Astrocyte (in vitro differentiated cells and primary cell): ENCODE measurements at places on chromosomes 5 and 9.

GRCh38 chr5:79689541-79690466 is at the start of gene CMYA5:
Gene CMYA5 (plus strand): TSS chr5:79689836. CDS start chr5:79689908, 72 bp downstream.
- no peak for DNase-seq

DNA sequence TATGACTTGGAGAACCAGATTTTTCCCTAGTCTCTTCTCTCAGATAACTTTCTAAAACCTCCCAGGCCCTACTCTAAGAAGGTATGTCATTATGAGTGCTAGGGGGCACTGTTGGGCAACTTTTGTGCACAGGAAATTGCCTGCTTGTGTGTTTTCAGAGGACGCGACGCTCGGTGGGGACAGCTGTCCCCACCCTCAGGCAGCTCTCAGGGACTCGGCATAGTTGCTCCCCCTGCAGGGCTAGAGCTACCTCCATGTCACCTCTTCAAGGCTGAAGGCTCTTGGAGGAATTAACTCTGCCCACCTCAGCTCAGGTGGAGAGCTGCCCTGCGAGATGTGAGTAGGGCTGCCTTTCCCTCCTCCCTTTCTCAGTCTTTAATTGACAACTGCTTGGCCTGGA is 10.2 kb upstream of the TIFAB start:
- peak; percentile 14 for DNase-seq

DNA sequence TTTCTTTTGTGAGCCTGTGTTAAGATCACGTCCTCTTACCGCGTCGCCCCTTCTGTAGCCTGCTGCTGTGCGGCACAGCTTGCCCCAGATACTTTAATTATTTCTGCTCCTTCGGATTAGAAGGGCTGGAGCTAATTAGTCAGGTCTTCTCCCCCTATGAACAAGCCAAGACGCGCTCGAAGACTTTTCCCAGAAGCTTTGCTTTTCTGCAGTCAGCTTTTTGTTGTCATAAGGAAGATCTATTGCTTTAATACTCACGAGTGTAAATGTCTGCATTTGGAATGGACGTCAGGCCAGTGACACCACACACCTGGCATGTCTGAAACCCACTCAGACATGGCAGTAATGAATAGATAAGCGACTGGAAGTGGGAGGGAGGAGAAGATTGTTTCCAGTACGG is 37.0 kb downstream of the PRUNE2 start:
- peak; percentile 51 for DNase-seq

- DNase-seq, result peak; percentile 52
Measured at GRCh38 chr5:174608631-174609097, 115.7 kb upstream of the MSX2 start.

DNA sequence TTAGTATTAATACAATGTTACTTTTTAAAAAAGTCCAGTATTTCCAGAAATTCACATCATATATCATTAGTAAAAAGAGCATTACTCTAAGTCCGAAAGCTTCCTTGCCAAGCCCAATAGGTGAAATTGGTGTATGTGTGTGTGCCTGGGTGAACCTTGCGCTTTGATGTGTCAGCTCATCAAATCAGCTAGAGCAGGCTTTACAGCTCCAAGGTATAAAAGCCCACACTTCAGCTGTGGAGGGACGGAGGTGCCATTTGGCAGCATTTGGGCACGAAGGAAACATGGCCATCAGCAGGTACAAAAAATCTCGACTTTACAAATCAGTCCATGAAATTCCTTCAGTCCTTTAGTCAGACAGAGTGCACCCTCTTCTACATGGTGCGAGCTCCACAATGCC is 76.5 kb upstream of the IL7R start:
- DNase-seq, result no peak

DNA sequence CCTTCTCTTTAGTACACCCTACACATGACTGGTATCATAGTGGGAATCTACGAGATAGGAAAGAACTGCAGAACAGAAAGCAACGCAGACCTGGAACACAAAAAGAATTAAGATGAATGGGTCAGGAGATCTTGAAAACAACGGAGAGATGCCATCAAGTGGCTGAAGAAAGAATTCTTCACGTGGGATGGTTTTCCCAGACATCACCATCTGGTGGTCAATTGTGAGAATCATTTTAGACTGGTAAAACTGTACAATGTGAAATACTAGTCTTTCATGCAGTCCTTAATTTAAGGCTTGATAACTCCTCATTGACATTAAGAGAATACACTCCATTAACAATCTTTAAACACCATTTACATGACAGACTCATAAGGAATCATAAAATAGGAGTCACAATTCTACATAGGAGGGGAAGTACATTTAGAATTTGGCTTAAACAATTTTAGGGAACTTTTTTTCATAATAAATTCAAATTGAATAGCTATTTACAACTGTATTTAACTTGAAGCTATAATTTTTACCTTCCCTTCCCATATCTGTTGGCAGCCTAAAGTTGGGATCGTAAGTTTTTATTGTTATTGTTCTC is 128.4 kb upstream of the TRPM3 start:
- peak; percentile 47 for DNase-seq

DNA sequence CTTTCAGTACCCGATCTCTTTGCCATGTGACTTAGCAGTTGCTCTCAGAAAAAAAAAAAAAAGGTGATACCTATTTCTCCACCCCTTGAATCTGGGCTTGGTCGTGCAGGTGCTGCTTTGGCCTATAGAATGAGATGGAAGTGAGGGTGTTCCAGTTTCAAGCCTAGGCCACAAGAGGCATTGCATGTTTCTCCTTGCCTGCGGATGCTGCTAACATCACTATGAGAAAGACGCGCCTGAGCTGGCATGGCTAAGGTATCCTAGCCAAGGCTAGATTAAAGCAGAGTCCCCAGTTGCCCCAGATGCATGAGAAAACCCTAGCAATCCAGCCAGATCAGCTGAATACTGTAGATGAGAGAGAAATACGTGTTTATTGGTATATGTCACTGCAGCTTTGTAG is 14.7 kb upstream of the CSF1R start:
- no peak for DNase-seq

GRCh38 chr5:57302643-57303042 is 128.8 kb downstream of the GPBP1 start:
- peak; percentile 49 for DNase-seq

- no peak for DNase-seq
Measured at GRCh38 chr9:127877566-127877998, at the start of gene AK1. Gene AK1 (minus strand): TSS chr9:127877675. CDS start chr9:127874617, 3,058 bp downstream.

- DNase-seq, result peak; percentile 15
Measured at GRCh38 chr5:75668977-75669689, 48.1 kb downstream of the POC5 start.

DNA sequence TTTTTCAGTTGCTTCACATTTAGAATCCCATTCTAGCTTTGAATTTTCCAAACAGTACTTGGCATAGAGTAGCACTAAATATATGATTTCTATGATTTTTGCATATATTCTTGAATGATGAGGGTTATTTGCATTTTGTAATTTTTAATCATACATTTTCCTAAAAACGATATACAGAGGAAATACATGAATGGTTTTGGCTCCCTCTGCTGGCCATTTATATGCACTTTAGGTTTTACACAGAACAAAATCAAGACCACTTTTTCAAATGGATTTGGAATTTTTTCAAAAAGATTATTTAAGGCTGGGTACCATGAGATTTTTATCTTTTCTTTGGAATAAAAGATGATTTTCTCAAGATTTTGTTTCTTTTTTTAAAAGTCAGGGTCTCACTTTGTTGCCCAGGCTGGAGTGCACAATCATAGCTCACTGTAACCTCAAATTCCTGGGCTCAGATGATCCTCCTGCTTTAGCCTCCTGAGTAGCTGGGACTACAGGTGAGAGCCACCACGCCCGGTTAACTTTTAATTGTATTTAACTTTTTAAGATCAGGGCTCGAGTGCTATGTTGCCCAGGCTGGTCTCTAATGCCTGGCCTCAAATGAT is 16.7 kb upstream of the COMMD10 start:
- DNase-seq, result peak; percentile 26

DNA sequence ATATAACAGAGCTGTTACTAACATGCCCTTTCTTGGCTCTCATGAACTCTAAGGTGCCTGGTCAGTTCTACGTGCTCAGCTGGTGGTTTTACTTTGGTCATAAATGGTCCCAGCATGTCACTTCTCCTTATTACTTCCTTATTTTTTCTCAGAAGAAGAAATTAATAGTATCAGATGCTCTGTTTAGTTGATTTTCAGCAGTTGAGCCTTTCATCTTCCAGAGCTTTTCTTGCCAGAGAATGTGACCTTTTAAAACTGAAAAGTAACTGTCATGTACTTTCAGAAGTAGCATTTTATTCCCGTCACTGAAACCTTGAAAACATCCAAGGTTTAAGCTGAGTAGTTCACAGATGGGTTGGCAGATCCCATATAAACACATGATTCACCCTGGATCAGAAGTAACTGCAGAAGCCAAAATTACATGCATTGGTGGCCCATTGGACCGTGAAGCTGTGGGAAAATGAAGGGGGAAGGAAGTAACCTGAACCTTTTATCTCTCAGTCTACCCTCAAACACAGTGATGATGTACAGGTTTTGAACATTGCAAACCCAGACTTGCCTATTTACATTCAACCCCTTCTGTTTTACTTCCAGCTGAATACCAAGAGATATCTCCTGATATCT is 50.5 kb downstream of the HACD4 start:
- DNase-seq, result peak; percentile 93

- DNase-seq, result no peak
Measured at GRCh38 chr9:36082931-36083330, 46.2 kb downstream of the RECK start.

- DNase-seq, result no peak
Measured at GRCh38 chr9:127505396-127506116, 54.2 kb downstream of the LRSAM1 start.

DNA sequence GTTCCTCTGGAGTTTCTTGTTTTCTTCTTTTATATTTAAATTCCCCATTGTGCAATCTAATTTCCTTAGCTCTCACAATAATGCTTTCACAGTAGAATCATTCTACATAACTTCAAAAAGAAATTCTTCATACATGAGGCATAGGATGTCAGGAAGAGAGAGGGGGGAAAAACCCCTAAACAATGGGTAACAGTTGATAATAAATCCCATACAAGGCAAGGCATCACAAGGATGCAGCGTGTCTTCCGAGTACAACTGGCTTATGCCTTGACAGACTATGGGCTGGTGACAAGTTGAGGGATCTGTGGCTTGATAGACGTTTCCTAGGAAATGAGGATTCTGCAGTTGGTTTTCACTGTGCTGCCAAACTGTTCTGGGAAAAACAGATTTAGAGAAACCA is 247.4 kb downstream of the ARL15 start:
- DNase-seq, result peak; percentile 87

GRCh38 chr9:91178281-91179236 is 183.2 kb downstream of the AUH start:
- DNase-seq, result no peak

DNA sequence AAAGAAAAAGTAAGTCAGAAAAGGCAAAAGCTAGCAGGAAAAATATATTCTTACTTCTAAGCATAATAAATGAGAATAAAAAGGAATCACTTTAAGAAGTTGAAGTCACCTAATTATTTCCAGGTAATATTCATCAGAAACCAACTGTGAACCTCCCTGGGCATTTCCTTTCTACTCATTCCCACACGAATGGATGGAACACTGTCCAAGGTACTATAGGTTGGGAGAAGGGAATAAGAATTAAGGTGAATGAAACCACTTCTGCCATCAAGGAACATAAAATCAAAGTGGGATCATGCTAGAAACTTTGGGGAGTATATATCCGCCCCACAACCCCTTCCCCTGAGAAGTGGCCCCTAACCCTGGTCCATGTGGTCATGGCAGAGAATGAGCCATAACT is 41.6 kb downstream of the PRELID2 start:
- DNase-seq, result no peak

DNA sequence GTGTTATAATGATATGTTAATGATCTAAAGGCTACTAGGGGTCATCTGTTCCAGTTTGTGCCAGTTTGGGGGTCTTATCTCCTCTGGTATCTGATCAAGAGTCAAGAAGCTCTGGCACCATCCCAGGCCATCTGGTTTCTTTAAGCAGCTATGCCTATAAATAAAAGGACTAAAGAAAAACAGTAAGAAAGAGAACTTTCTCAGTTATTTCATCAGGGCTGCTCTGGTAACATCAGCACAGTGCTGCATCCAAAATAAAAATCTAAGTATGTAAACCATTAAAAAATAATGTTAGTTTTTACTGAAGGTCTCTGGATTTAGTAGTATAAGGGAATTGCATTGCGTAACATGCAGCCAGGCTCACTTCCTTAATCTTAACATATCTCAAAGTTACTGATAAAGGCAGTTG is 185.0 kb downstream of the NR2F1-AS1 start:
- DNase-seq, result no peak

GRCh38 chr5:162324328-162324727 is 256.8 kb downstream of the GABRG2 start:
- DNase-seq, result no peak

GRCh38 chr5:173858670-173859407 is 29.3 kb upstream of the CPEB4 start:
- no peak for DNase-seq

GRCh38 chr9:81460693-81461092 is 228.7 kb downstream of the TLE1 start:
- no peak for DNase-seq

DNA sequence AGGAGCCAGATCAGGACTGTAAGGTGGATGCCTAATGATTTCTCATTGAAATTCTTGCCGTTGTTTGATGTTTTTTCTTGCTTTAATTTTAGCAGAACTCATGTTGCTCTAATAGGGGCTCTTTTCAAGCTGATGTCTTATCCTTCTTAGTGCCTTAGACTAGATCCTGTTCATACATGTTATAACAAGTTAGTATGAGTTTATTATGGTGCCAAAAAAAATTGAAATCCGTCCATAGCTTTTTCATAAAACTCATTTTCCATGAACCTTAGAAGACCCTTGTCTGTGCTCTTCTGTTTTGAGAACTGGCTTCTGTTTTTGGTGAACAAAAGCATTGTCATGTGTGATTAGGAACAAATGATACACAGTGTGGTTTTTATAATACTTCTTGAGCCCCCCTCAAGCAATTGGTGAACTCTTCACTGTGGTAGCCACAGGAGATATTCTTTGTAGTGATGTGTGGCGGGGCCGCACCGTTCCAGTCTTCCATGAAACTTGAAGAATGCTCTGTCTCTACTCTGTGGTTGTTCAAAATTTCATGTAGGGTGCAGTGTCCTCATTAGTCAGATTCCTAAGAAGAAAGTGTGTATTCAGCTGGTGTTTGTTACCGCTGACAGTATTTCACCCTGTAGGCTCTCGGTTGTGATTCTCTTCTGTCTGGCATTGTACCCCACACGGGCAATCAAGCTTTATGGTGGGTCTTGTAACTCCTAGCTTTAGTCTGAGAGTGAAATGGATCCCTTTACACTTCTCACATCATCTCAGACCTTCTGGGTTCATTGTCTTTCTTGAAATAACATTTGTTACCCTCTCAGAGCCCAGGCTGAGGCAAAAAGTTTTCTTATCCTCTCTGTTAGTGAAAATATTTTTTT is 10.7 kb downstream of the OTULIN start:
- DNase-seq, result peak; percentile 46

- DNase-seq, result no peak
Measured at GRCh38 chr5:83900306-83900705, 179.7 kb upstream of the HAPLN1 start.

GRCh38 chr9:32706004-32706724 is 70.7 kb upstream of the TAF1L start:
- DNase-seq, result peak; percentile 87

DNA sequence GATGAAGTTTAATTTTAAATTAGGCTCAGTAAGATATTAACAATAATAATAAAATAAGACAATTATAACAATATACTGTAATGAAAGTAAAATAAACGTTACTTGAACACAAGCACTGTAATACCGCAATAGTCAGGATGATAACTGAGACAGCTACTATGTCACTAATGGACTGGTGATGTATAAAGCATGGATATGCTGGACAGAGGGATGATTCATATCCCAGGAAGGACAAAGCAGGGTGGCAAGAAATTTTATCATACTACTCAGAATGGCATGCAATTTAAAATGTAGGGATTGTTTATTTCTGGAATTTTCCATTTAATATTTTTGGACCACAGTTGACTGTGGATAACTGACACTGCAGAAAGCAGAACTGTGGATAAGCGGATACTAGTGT is 196.9 kb downstream of the VPS13A start:
- DNase-seq, result peak; percentile 20
